Adrenal gland (tissue), 19 donors: ENCODE measurements at places on chromosomes 13 and 19. TPM values are rescaled to one million over a fixed set of nuclear protein-coding genes. Genes with fewer than 3 reads are reported as not detected.

The CLIP3 gene
- total RNA-seq, result 12.5 TPM

DNA sequence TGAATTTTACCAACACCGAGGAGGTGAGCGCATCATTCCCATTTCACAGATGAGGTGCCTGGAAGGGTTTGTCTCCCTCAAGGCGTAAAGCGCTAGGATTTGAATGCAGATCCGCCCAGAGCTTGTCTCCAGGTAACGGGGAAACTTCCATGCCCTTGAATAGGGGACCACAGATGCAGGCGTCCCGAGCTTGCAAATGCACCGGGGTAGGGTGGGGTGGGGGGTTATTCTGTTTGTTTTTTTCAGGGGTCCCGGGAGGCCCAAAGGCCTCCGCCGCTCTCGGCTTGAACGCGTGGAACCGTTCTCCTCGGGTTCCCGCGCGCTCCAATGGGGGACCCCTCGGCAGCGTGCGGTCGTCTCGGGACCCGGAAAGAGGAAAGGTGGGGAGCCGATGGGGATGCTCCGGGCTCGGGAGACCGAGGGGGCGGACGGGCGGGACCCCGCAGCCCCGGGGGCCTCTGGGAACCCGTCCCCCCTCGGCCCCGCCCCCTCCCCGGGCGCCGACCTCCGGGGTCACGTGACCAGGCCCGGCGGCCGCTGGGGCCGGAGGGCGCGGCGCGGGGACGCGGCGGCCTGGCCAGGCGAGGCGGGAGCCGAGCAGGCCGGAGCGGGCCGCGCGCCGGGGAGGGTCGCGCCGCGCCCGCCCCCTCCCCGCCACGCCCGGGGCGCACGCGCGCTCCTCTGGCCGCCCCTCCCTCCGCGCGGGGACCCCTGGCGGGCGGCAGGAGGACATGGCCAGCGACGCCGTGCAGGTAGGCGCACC is at the start of gene PKN1:
Gene PKN1, plus strand, starts transcription at position 516 of the 763 bp plus-strand sequence. Its CDS starts 216 bp downstream, at position 732.
- H3K27me3 ChIP-seq, result no peaks in the 10 kb centered on the region
- peak within 1 kb of the TSS; percentile 48 for H3K4me3 ChIP-seq
- no peaks in the 10 kb centered on the region for H3K36me3 ChIP-seq
- peaks cover 34% of the 10 kb centered on the region for H3K4me1 ChIP-seq
- H3K27ac ChIP-seq, result peak within 1 kb of the TSS; percentile 83

The VSIG10L gene
- 2.6 TPM for total RNA-seq

- no peak overlapping the region for H3K4me3 ChIP-seq
- no peaks in the 10 kb centered on the region for H3K4me1 ChIP-seq
- no peak for DNase-seq
- no peak overlapping the region for H3K27ac ChIP-seq
- no peaks in the 10 kb centered on the region for H3K36me3 ChIP-seq
- no peaks in the 10 kb centered on the region for H3K27me3 ChIP-seq
Observed at GRCh38 chr13:114147803-114148520, 15.5 kb upstream of the RASA3 start.

- DNase-seq, result no peak
- H3K4me3 ChIP-seq, result no peak overlapping the region
- no peaks in the 10 kb centered on the region for H3K4me1 ChIP-seq
- peaks cover 3% of the 10 kb centered on the region for H3K27me3 ChIP-seq
- no peak overlapping the region for H3K27ac ChIP-seq
- no peaks in the 10 kb centered on the region for H3K36me3 ChIP-seq
Observed at GRCh38 chr19:35061583-35062373, 20.3 kb downstream of the HPN start.

DNA sequence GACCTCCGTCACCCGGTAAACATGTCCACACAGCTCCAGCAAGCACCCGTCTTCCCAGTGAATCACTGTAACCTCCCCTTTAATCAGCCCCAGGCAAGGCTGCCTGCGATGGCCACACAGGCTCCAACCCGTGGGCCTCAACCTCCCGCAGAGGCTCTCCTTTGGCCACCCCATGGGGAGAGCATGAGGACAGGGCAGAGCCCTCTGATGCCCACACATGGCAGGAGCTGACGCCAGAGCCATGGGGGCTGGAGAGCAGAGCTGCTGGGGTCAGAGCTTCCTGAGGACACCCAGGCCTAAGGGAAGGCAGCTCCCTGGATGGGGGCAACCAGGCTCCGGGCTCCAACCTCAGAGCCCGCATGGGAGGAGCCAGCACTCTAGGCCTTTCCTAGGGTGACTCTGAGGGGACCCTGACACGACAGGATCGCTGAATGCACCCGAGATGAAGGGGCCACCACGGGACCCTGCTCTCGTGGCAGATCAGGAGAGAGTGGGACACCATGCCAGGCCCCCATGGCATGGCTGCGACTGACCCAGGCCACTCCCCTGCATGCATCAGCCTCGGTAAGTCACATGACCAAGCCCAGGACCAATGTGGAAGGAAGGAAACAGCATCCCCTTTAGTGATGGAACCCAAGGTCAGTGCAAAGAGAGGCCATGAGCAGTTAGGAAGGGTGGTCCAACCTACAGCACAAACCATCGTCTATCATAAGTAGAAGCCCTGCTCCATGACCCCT is 9.0 kb upstream of the CEACAM5 start:
- H3K27me3 ChIP-seq, result no peaks in the 10 kb centered on the region
- H3K27ac ChIP-seq, result no peak overlapping the region
- H3K36me3 ChIP-seq, result no peaks in the 10 kb centered on the region
- H3K4me3 ChIP-seq, result no peak overlapping the region
- no peaks in the 10 kb centered on the region for H3K4me1 ChIP-seq

GRCh38 chr13:110592665-110593064 is 22.7 kb upstream of the NAXD start:
- H3K27ac ChIP-seq, result no peak overlapping the region
- no peaks in the 10 kb centered on the region for H3K27me3 ChIP-seq
- DNase-seq, result no peak
- H3K36me3 ChIP-seq, result no peaks in the 10 kb centered on the region

The RASL11A gene
- 4.8 TPM for total RNA-seq

- no peaks in the 10 kb centered on the region for H3K27me3 ChIP-seq
- H3K27ac ChIP-seq, result peak overlapping the region; percentile 82
- H3K4me3 ChIP-seq, result no peak overlapping the region
- no peak for DNase-seq
Observed at GRCh38 chr19:39126312-39127187, 964 bp downstream of the PAK4 start.

DNA sequence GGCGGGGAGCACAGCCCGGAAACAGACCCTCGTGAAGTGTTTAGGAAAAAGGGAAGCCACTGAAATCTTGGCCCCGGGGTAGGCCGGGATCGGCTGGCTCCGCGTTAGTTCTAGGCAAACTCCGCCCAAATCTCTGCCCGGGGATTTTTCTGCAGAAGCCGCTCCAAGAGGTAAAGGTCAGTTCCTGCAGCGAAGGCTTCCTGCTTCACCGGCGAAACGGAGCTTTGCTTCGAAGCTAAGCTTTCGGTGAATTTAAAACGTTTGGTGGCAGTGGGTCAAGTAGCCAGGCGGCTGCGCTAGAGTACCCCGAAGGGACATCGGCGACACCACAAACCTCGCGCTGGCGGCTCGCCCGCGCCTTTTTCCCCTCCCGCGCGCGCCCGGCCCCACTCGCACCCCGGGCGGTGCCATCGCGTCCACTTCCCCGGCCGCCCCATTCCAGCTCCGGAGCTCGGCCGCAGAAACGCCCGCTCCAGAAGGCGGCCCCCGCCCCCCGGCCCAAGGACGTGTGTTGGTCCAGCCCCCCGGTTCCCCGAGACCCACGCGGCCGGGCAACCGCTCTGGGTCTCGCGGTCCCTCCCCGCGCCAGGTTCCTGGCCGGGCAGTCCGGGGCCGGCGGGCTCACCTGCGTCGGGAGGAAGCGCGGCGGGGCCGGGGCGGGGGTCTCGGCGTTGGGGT is 441 bp downstream of the GJB2 start:
- H3K36me3 ChIP-seq, result no peaks in the 10 kb centered on the region
- H3K4me1 ChIP-seq, result peaks cover 15% of the 10 kb centered on the region
- DNase-seq, result no peak
- peaks cover 41% of the 10 kb centered on the region for H3K27me3 ChIP-seq
- H3K27ac ChIP-seq, result no peak overlapping the region

- H3K4me3 ChIP-seq, result no peak overlapping the region
- H3K36me3 ChIP-seq, result no peaks in the 10 kb centered on the region
Observed at GRCh38 chr13:21826214-21827015, 155.5 kb downstream of the FGF9 start.

The NXNL1 gene
- total RNA-seq, result not detected

The ZNF439 gene
- 6.0 TPM for total RNA-seq

The SPACA4 gene
- total RNA-seq, result not detected

DNA sequence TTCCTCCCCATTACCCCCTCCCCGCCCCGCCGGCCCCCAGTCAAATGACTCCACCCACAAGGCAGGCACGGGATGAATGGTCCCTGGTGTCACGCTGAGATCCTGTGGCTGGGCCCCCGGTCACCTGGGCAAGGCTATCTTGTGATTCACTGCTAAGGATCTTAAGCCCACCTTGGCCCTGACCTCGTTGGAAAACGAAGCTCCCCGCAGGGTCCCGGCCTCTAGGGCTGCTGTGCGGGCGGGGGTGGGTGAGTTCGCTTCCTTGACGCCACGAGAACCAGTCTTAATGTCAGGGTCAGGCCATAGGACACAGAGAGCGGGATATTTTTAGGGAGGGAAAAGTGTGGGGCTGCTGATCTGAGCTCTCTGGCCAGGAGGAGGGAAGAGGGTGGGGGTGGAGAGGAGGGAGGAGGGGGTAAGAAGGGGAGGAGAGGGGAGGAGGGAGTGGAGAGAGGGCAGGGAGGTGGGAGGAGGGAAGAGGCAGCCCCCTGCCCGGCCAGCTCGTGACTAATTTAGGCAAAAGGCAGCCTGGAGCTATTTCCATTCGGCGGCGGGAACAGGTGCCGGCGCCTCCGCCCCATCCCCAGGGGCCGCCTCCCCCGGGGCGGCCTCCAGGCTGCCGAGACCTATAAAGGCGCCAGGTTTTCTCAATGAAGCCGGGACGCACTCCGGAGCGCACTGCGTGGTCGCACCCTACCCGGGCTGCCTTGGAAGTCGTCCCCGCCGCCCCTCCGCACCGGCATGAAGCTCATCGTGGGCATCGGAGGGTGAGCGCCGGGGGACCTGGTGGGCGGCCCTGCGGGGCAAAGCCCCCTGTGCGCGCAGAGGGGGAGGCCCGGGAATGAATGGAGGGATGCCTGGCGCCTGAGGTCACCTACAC is at the start of gene NMRK2:
Gene NMRK2, plus strand, starts transcription at position 139 of the 880 bp plus-strand sequence. Its CDS starts 603 bp downstream, at position 742.
- no peak within 1 kb of the TSS for H3K27ac ChIP-seq
- peaks cover 7% of the 10 kb centered on the region for H3K27me3 ChIP-seq
- peaks cover 4% of the 10 kb centered on the region for H3K4me1 ChIP-seq
- H3K4me3 ChIP-seq, result no peak within 1 kb of the TSS
- H3K36me3 ChIP-seq, result no peaks in the 10 kb centered on the region

The RASIP1 gene
- 16.7 TPM for total RNA-seq

DNA sequence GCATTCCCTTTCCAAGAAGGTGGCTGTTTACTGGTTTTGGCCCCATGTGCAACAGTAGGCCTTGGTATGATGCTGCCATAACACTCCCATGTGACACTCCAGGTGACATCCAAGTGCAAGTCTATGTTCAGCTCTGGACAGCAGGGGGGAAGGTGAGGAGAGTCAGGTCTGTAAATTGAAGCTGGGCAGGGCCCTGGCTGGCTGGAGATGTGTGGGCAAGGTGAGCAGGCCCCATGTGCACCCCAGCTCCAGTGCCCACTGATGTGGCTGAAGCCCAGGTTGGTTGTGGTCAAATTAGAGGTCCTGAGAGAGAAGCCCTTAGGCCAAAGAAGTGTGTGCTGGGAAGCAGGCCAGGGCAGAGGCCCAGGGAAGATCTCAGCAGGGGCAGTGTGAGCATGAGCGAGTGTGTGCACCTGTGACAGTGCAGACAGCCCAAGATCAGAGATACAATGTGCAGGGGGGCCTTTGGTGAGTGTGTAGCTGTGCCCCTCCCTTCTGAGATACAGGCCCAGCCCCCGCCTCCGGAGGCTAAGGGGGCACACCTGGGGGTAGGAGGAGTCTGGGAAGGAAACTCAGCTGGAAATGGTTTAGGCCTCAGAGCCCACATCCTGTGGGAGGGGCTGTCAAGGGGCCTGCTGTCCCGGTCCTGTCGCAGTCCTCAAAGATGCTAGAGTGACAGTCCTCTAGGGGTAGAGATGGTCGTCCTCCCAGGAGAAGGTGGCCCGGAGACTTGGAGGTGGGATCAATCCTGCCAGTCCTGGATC is 18.6 kb downstream of the DEDD2 start:
- H3K4me3 ChIP-seq, result no peak overlapping the region
- H3K4me1 ChIP-seq, result no peaks in the 10 kb centered on the region
- H3K27me3 ChIP-seq, result no peaks in the 10 kb centered on the region
- DNase-seq, result no peak
- H3K27ac ChIP-seq, result no peak overlapping the region
- H3K36me3 ChIP-seq, result peaks cover 44% of the 10 kb centered on the region
